ENCODE measurements at places on chromosomes 1 and 21.

DNA sequence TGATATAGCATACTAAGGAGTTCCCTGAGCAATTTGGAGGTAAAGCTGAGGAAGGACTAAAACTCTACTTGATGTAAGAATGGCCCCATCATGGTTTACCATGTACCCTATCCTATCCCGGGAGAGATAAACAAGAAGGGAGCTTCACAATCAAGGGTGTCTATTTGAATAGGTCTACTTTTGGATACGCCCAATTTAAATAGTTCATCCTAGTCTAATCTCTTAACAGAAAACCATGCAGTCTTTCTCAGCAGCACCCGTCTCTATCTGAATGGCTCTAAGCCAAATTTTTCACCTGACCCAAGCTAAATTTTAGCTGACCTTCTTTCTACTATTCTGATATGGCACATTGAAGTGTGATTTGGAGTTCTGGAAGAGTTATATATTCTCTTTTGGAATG is 122.0 kb downstream of the TNNI3K start:
- DNase-seq: no peak
- no peaks in the 10 kb centered on the region for H3K27me3 ChIP-seq
- peak overlapping the region; percentile 75 for H3K27ac ChIP-seq
- H3K36me3 ChIP-seq: no peaks in the 10 kb centered on the region
- H3K4me3 ChIP-seq: no peak overlapping the region

- H3K4me3 ChIP-seq: no peak overlapping the region
- no peaks in the 10 kb centered on the region for H3K4me1 ChIP-seq
- H3K27ac ChIP-seq: no peak overlapping the region
- no peaks in the 10 kb centered on the region for H3K27me3 ChIP-seq
Observed at GRCh38 chr1:215651867-215652266, 84.8 kb downstream of the KCTD3 start.

GRCh38 chr1:155933591-155934096 is 569 bp downstream of the KHDC4 start:
- H3K4me1 ChIP-seq: peaks cover 8% of the 10 kb centered on the region
- no peak for DNase-seq
- no peaks in the 10 kb centered on the region for H3K27me3 ChIP-seq
- peak overlapping the region; percentile 97 for H3K27ac ChIP-seq

- H3K27ac ChIP-seq: no peak overlapping the region
- no peaks in the 10 kb centered on the region for H3K4me1 ChIP-seq
- peaks cover 11% of the 10 kb centered on the region for H3K27me3 ChIP-seq
- no peaks in the 10 kb centered on the region for H3K36me3 ChIP-seq
Observed at GRCh38 chr1:107464827-107465226, 324.0 kb downstream of the NTNG1 start.

DNA sequence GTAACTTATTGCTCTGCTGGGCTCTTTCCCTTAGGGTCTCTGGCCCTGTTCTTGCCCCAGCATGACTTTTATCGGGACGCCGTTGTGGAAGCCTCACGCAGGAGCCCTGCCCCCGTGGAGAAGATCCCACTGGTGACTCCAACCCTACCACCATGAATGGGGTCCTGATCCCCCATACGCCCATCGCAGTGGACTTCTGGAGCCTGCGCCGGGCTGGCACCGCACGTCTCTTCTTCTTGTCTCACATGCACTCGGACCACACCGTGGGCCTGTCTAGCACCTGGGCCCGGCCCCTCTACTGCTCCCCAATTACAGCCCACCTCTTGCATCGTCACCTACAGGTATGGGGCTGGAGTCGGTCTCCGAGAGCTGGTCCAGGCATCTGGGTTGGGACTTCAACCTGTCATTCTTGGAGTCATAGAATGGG is 322 bp downstream of the DCLRE1B start:
- peak overlapping the region; percentile 51 for H3K27ac ChIP-seq
- peaks cover 11% of the 10 kb centered on the region for H3K4me1 ChIP-seq
- peak; percentile 37 for DNase-seq
- H3K36me3 ChIP-seq: no peaks in the 10 kb centered on the region
- H3K4me3 ChIP-seq: peak overlapping the region; percentile 74

- H3K4me3 ChIP-seq: no peak overlapping the region
- DNase-seq: no peak
- no peak overlapping the region for H3K27ac ChIP-seq
- no peaks in the 10 kb centered on the region for H3K36me3 ChIP-seq
- H3K4me1 ChIP-seq: peaks cover 15% of the 10 kb centered on the region
- no peaks in the 10 kb centered on the region for H3K27me3 ChIP-seq
Observed at GRCh38 chr1:22804969-22805671, 94.5 kb downstream of the EPHB2 start.

GRCh38 chr1:171963762-171964161 is 122.5 kb downstream of the DNM3 start:
- H3K27me3 ChIP-seq: no peaks in the 10 kb centered on the region
- no peak overlapping the region for H3K27ac ChIP-seq
- DNase-seq: no peak

- DNase-seq: no peak
- H3K4me1 ChIP-seq: no peaks in the 10 kb centered on the region
- H3K36me3 ChIP-seq: peaks cover 6% of the 10 kb centered on the region
- no peaks in the 10 kb centered on the region for H3K27me3 ChIP-seq
Observed at GRCh38 chr1:235495551-235495950, 8.7 kb downstream of the B3GALNT2 start.

GRCh38 chr1:62800825-62801306 is 16.9 kb downstream of the ATG4C start:
- DNase-seq: peak; percentile 19
- no peaks in the 10 kb centered on the region for H3K36me3 ChIP-seq
- no peaks in the 10 kb centered on the region for H3K27me3 ChIP-seq
- H3K27ac ChIP-seq: no peak overlapping the region
- H3K4me3 ChIP-seq: no peak overlapping the region
- H3K4me1 ChIP-seq: no peaks in the 10 kb centered on the region

DNA sequence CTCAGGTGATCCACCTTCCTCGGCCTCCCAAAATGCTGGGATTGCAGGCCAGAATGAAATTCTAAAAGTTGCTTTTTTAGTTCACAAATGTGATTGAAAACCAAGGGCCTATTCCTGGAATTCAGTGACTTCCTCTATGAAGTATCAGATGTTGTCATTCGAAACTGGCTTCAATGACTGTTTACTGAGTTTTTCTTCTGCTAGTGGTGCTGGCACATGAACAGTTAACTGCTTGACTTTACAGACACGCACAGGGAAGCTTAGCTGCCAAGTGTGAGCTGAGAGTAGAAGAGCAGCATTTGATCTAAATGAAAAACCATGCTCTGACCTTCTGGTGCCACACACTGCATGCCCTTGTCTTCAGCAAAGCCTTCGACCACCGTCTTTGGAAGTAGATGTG is 32.8 kb upstream of the AJAP1 start:
- no peaks in the 10 kb centered on the region for H3K4me1 ChIP-seq
- no peak overlapping the region for H3K27ac ChIP-seq
- no peaks in the 10 kb centered on the region for H3K36me3 ChIP-seq
- no peak for DNase-seq
- H3K27me3 ChIP-seq: no peaks in the 10 kb centered on the region
- H3K4me3 ChIP-seq: no peak overlapping the region

- H3K27ac ChIP-seq: no peak overlapping the region
- no peak overlapping the region for H3K4me3 ChIP-seq
- H3K36me3 ChIP-seq: peaks cover 25% of the 10 kb centered on the region
- H3K4me1 ChIP-seq: no peaks in the 10 kb centered on the region
Observed at GRCh38 chr21:41378849-41379248, 17.0 kb downstream of the MX2 start.
